Stimulated activated CD8-positive, alpha-beta memory T cell treated with anti-CD3 and anti-CD28 coated beads, Interleukin-15, amount 100 ng/mL, for 24 hours (primary cell): ENCODE measurements at places on chromosomes 12 and 14.

GRCh38 chr12:12357719-12358461, 1.0 kb downstream of the BORCS5 start:
- DNase-seq = no peak

DNA sequence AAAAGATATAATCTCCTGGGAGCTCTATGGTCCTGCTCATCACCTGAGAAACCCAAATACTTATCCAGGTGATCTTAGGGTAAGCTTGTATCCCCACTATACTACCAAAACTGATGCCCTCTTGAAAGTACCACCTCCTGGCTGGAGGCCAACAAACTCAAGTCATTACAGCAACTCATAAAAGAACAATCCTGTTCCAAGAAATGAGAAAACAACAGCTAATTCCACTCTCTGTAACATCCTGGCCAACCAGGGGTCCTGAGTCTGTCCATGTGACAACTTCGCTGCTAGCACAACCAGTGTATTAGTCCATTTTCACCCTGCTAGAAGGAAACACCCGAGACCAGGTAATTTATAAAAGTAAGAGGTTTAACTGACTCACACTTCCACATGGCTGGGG, 190.0 kb upstream of the BMP4 start:
- DNase-seq = no peak

DNA sequence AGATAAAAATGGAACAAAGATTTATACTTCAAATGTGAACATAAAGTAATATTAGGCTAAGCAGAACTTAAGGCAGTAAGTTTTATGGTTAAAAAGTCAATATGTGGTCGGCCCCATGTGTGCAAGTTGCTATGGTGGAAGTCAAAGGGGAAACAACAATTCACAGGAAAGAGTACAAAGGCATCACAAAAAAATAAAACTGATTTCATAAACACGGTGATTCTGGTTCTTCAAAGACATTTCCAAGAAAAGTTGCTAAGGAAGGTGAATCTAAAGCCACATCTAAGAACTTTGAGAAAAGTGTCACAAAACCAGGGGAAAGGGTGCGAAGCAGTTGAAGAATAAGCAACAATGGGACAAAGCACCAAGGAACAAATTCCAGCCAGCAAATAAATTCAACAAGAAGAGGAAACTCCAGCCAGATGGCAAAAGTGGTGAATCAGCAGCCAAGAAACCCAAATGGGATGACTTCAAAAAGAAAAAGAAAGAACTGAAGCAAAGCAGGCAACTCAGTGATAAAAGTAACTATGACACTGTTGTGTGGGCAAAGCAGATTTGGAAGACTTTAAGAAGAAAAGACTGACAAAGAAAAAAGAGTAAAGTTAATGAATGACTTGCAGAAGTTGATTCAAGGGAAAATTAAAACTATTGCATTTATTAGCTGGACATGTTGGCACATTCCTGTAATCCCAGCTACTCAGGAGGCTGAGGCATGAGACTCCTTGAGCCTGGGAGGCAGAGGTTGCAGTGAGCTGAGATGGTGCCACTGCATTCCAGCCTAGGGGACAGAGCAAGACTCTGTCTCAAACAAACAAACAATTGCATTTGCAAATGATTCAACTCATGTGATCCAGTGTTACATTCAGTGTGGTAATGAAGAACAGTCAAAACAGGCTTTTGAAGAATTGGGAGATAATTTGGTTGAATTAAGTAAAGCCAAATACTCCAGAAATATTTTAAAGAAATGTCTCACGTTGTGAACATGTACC, 19.5 kb downstream of the PTGDR start:
- DNase-seq = no peak

- no peak for DNase-seq
Measured at GRCh38 chr12:119780786-119781434, 96.2 kb downstream of the CIT start.

GRCh38 chr12:90854136-90854689, 100.8 kb downstream of the CCER1 start:
- DNase-seq = no peak

- DNase-seq = no peak
Measured at GRCh38 chr14:83294941-83295340, 1761.3 kb upstream of the SEL1L start.

GRCh38 chr12:115998119-115998633, 279.3 kb downstream of the MED13L start:
- DNase-seq = no peak

DNA sequence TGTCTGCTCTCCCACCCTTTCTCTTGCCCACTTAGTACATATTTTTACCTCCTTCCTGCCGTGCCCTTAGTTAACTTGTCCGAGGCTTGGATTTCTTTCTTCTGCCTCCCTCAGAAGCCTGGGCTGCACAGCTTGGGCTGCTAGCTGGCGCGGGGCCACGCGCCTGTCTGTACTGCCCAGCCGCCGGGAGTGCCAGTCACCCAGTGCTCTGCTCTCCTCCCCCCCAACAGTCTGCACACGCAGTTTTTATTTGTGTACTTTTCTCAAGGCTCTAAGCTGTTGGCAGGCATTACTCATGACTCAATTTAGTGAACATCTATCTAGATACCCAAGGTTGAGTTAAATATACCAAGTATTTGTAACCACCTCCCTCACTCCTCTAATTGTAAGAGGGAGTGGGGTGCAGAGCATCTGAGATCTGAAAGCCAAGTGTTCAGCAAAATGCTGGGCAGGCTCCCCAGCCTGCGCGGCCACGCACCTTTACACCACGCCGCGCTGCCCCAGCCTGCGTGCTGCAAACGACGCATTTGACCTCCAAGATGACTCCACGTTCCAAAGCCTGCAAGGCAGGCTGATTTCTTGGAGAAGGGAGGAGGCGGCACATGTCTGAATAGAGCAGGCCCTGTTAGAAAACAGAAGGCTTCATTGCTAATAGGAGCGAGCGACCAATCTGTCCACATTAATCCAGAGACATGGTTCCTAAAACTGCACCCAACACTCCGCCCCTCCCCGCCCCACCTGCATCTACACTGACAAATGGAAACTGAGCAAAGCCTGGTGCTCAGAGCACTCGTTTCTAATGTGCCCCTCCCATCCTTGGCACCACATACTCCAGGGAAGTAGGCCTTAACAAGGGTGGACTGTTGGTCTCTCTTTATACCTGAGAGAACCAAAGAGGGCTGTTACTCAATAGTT, 18.2 kb upstream of the CACNA2D4 start:
- DNase-seq = no peak

- no peak for DNase-seq
Measured at GRCh38 chr12:51942501-51943000, 8.9 kb upstream of the ACVR1B start.

GRCh38 chr14:50601394-50601793, 41.4 kb downstream of the ATL1 start:
- no peak for DNase-seq

DNA sequence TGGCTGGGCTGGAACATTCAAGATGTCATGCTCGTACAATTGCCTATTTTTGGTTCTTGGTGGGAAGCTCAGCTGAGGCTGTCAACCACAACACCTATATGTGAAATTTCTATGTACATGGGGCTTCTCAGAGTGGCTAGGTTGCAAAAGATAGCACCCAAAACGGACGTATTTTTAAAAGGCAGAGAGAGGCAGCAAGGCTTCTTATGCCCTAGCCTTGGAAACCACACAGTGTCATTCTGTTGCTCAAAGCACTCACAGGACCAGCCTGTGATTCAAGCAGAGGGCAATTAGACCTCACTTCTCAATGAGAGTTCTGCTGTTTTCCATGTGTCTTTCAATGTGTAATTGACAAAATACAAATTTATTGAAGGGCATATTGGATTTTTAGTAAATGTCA, 134.0 kb downstream of the GXYLT1 start:
- no peak for DNase-seq

DNA sequence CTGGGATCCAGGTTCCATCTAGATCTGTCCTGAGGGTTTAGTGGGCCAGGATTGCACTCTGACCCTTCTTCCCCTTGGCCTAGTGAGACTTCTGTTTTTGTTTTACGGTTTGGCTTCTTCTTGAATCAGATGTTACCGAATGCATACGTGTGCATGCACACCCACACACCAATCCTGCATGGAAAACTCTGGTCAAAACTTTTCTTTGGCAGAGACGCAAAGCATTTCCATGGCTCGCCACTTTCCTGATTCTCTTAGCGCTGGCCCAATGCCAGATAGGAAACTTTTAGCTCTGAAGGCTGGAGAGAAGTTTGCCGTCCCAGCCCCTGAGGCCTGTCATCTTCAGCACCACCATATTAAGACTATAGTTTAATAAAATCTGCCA, 67.4 kb upstream of the ACTN1 start:
- DNase-seq = no peak

GRCh38 chr12:3534511-3534910, 43.5 kb downstream of the PRMT8 start:
- DNase-seq = no peak

GRCh38 chr12:96378319-96378718, 21.9 kb downstream of the CDK17 start:
- no peak for DNase-seq

- DNase-seq = no peak
Measured at GRCh38 chr12:120630104-120630892, 10.1 kb upstream of the CABP1 start.

DNA sequence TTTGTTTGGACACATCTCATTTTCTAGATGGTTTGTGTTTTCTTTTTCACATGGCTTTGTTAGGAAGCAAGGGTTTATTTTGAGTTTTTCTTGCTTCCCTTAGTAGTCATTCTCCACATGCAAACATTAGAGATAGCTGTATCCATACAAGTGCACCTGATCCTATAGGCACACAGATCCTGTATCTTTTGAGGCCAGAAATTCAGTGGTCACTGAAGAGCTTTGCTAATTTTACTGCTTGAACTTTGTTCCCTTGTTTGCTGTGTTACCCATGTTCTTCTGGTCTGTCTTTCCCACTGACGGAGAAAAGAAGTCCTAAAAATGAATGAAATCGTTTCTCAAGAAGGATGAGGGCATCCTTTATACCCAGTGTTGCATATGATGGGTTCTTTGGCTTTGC, 14.7 kb downstream of the HMGA2 start:
- no peak for DNase-seq
